ENCODE measurements at places on chromosomes 5 and 9.

- DNase-seq, result no peak
Measured at GRCh38 chr5:180370861-180371641, 17.9 kb upstream of the GFPT2 start.

DNA sequence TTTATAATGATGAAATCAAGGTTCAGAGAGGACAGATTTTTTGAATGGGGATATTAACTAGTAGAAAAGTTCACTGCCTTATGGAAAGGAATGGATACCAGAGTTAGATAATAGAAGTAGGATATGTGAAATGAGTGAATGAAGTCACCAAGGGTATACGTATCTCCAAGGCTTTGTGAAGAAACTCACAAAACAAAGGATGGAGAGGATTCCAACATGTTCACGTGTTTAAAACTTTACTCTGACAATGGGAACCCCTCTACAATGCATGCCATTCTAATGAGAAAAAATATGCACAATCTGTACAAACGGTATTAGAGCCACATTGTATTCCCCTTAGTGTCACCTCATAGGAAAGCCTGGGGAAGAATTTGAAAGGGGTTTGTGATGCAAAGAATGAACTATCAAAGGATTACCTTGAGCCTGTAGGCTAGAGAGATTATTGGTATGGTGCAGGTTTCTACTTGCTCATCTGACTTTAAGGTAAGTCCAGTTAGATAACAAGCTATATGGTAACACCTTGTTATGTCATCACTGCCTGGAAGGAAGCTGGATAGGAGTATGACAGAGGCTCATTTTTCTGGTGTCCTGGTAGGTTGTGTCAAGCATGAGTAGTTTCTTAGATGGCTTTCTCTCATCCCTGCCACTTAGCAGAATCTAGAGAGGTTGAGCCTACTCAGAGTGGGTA is 250.3 kb upstream of the SEMA6A start:
- no peak for DNase-seq

GRCh38 chr9:98062161-98062560 is 5.6 kb downstream of the NANS start:
- no peak for DNase-seq

DNA sequence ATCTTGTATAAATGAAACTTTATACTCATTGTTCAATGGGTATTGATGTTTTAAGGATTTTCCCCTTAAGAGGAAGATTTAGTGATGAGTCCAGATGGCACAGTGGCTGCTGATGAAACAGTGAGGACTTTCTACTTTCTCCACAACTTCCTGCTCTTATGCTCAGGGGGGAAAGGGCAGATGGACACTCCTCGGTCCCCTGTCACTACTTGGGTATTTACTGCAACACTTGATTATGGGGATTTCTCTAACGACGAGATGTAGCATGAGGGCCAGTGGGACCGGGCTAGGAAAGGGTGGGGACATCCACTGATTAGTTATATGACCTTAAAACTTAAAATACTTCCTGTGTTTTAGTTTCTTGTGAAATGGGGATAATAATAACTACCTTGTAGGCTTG is 146.1 kb upstream of the HMHB1 start:
- no peak for DNase-seq

DNA sequence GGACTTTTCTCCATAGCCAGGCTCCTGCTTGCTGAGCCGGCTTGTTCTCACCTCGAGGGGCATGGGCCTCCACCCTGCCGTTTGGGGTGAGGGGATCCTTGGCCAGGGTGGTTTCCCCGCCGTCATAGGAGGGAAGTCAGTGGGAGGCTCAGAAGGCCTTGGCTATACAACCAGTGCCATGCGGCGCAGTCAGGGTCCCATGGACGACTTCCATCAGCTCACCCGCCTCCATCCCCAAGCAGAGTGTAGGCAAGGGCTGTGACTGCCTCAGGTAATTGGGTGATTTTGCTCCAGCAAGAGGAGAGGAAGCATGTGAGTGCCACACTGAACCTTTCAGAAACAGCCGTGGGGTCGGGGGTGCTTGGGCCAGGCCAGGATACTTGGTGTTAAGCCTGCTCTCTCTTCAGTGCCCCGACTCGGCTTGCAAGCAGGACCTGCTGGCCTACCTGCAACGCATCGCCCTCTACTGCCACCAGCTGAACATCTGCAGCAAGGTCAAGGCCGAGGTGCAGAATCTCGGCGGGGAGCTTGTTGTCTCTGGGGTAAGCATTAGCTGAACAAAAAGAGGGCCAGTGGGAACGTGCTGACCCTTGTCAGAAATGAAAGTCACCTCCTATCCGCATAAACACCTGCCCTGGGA is 57.2 kb upstream of the LRRTM2 start:
- no peak for DNase-seq

DNA sequence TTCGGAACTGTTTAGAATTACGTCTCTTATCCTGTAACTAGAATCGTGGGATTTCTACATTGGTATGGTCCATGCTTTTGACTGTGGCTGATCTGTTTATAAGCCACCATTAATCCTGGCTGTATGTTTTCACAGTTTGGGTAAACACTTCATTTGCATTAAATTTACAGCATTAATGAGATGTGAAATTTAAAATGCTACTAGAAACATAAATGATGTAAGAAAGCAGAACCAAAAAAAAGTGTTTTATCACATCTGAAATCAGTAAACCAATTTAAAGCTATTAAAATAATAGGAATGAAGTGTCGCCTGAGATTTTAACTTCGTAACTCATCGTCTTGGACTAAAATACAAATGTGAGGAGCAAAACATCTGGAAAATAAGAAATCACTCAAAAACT is 201.7 kb downstream of the NFIB start:
- DNase-seq, result no peak

DNA sequence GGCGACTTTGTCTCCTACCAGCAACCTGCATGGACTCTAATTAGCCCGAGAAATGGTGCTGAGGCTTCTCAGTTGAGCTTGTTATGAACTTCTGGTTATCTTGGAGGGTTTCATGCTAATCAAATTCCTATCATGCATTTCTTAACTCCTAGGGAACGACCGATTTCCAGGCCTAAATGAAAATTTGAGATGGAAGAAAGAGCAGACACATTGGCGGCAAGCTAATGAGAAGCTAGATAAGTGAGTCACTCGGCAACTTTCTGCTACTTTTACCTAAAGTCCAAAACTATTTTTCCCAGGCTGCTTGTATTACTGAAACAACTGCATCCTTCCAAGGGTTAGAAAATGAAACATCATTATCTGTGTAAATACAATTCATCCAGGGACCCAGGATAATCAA is 207.2 kb downstream of the DOCK8 start:
- DNase-seq, result no peak

GRCh38 chr5:5270958-5271785 is 131.0 kb downstream of the ADAMTS16 start:
- no peak for DNase-seq

- DNase-seq, result peak; percentile 17
Measured at GRCh38 chr9:88388886-88389605, 802 bp downstream of the SPIN1 start.

- no peak for DNase-seq
Measured at GRCh38 chr5:112709416-112709815, 28.3 kb upstream of the APC start.

GRCh38 chr5:82640916-82641315 is 362.8 kb upstream of the RPS23 start:
- DNase-seq, result no peak

GRCh38 chr9:136011376-136011702 is 50.2 kb upstream of the UBAC1 start:
- DNase-seq, result no peak

GRCh38 chr9:123548741-123549545 is 192.9 kb downstream of the CRB2 start:
- DNase-seq, result no peak

DNA sequence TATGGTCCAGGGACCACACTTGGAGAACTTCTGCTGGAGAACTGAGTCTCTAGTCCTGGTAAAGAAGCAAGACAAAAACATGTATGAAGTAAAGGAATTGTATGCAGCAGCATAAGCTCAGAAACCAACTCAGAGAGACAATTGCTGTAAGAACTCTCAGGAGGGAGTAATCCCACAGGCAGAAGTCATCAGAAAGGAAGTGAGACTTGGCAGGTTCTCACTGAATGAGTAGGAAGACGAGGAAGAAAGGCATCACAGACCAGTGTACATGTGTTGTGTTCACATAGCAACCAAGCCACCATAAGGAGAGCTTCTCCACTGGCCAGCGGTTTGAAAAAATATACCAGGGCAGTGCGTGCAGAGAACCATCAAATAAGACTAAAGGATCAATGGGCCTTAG is 57.9 kb upstream of the FST start:
- no peak for DNase-seq

GRCh38 chr9:37030611-37030939 is 3.5 kb downstream of the PAX5 start:
- no peak for DNase-seq

- DNase-seq, result no peak
Measured at GRCh38 chr9:65409471-65409980, 124.5 kb upstream of the FOXD4L5 start.

DNA sequence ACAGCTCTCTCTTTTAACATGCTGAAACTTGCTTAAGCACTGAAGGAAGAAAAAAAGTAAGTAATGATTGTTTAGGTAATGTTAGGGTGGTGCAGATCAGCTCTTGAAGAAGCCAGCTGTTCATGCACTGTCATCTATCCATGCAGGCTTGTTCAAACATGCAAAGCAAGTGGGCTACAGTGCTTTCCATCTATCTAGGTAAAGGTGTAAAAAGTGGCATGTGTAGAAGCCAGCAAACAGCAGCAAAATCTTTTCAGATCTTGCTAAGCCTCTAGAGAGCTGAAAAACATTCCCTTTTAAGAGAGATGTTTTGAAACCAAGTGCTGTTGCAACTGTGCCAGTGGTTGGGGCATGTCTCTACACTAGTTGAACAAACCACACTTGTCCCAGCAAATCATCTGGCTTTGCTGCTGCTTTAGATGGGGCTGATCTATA is 214.4 kb downstream of the EFNA5 start:
- no peak for DNase-seq

DNA sequence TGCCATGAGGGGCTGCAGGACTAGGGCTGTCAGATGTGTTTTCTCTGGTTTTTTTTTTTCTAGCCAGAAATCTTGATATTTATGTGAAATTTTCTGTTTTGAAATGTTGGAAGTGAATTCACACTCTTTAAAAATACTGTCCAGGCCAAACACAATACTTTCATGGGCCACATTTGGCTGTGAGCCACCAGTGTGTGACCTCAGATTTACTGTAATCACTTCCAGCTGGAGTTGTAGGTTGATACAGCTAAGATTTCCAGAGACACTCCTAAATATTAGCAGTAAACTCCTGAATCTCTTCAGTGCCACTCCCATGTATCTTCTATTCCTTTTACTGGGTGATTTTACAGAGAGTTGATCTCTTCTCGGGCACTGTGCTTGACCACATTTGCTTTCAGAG is 92.2 kb upstream of the CKMT2 start:
- DNase-seq, result no peak

GRCh38 chr5:125149110-125149509 is 402.7 kb upstream of the ZNF608 start:
- no peak for DNase-seq

- no peak for DNase-seq
Measured at GRCh38 chr9:76296561-76297310, 97.5 kb downstream of the RFK start.

DNA sequence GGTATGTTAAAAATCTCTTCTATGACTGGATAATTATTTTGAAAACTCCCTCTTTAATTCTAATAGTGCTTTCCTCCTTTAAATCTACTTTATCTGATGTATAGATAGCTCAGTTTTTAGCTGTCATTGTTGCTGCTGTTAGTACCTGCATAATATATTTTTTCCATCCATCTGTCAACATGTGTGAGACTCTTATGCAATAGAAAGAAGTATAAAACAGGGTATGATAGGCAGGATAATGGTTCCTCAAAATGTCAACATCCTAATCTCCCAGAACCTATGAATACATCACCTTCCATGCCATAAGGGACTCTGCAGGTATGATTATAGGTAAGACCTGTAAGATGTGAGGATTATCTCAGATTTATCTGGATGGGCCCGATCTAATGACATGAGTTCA is 136.9 kb upstream of the LHFPL2 start:
- DNase-seq, result no peak

GRCh38 chr5:173627860-173628392 is 11.5 kb upstream of the BOD1 start:
- DNase-seq, result no peak
